ENCODE measurements at places on chromosomes 5 and 9.
A peak's percentile ranks its signal among the peaks of the same experiment; 100 is the strongest.

- no peak for DNase-seq
These were observed 14.4 kb downstream of the ELOVL7 start for GRCh38 chr5:60829490-60830266.

GRCh38 chr5:179192891-179193470 is 132.8 kb downstream of the ZNF354C start:
- no peak for DNase-seq

DNA sequence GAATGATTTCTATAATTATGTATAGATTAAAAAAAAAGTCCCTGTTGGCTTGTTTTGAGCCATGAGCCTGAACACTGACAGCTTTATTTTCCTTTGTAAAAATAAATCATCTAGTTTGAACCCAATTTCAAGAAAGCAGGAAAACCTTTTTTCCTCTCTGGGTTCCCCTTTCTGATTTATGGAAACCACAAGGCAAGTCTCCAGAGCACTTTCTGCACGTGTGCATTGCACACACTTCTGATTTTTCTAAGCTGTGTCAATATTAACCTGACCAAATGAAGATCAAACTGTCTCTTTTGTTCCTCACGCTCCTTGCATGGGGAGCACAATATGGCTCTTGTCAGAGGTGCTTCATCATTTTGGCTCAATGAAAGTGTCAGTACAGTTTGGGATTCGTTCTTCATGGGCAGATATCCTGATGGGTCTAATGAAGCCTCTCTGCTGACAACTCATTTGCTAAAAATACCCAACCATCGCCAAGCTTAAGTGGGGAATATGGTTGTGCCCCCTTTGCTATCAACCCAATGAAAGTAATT is 39.2 kb upstream of the PCA3 start:
- no peak for DNase-seq

DNA sequence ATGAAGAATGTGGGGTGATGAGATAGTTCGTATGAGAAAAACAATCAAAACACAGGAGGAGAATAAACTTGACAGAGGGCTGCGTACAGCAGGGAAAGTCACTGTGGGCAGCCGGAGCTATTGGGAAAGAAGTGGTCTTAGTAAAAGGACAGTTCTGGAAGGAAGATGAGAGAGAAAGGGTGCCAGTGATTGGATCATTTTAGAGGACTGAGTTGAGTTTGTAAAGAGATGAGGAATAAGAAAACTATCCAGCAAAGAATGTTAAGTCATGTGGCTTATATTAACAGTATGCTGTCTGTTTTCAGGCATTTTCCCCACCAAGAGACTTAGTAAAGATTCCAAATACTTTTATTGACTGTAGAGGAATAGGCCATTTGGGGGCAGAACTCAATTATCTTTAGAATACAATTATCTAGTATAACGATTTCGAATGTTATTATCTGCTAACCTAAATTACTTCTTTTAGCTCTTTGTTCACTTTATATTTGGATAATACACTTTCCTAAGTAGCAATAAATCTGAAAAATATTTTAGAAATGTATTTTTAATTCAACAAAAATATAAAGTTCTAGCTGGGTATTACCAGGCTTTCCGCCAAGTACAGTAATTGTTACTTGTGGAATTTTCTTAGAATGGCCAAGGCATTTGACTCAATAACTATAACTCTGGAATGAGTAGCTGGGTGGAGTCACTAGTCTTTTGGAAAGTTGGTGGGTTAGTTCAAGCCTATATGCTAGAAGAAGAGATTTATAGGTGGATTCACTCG is 15.5 kb upstream of the LOX start:
- DNase-seq, result peak; percentile 84

DNA sequence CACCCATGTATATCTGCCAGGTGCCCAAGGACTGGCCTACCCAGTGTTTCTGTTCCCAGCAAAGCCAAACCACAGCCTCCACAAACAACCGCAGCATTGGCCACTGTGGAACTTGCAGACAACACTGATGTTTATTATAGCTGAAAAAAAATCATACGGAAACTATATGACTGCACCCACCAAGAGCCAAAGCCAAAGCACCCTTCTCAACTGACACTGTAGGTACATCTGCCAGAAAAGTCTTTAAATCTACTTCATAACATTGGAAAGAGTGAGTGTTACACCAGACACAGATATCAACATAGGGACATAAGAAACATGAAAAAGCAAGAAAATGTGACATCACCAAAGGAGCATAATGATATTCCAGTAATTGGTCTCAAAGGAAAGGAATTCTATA is 428.0 kb downstream of the PSAT1 start:
- DNase-seq, result no peak

DNA sequence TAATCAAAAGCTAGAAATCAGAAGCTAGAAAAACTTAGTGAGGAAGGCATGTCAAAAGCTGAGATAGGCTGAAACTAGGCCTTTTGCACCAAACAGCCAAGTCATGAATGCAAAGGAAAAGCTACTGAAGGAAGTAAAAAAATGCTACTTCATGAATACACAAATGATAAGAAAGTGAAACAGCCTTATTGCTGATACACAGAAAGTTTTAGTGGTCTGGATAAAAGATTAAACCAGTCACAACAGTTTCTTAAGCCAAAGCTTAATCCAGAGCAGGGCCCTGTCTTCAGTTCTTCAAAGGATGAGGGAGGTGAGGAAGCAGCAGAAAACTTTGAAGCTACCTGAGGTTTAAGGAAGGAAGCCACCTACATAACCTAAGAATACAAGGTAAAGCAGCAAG is 102.5 kb upstream of the SH3GL2 start:
- no peak for DNase-seq

GRCh38 chr9:2781336-2781735 is 62.6 kb downstream of the PUM3 start:
- DNase-seq, result no peak

- no peak for DNase-seq
These were observed 36.2 kb upstream of the ZNF169 start for GRCh38 chr9:94222870-94223269.

GRCh38 chr5:100755435-100755834 is 147.6 kb downstream of the ST8SIA4 start:
- no peak for DNase-seq

- peak; percentile 47 for DNase-seq
These were observed 56.8 kb upstream of the SMIM32 start for GRCh38 chr5:136249678-136250266.

DNA sequence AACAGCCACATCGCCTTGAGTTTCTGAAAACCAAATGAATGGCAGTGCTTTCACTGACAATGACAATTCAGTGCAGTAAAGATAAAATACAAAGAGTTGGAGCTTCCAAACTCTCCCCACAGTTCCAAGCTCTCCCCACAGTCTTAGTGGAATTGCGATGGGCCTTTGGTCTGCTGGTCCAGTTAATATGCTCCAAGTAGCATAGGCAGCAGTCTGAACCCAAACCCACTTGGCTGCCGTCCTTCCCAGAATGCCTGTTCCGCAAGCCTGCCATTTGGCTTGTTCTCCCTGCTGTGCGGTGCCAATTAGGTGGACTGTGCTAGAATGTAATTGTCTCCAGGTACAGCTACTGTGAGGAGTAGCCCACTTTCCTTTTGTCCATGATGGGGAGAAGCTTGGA is 250.1 kb downstream of the GOLPH3 start:
- DNase-seq, result no peak

DNA sequence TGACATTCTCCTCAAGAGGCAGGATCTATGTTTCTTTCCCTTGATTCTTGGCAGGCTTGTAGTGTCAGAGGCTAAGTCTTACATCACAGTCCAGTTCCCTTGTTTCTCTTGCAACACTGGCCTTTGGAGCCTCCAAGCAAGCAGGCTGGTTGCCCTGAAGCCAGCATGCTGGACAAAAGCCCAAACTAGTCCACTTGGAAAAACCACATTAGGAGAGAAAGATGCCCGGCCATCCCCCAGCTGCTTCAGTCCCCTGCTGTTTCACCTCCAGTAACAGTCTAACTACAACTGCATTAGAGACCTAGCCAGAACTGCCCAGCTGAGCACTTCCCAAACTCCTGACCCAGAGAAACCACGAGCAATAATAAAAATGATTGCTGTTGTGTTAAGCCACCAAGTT is 87.6 kb downstream of the ADAMTS6 start:
- no peak for DNase-seq

GRCh38 chr9:36396985-36397384 is 3.1 kb downstream of the RNF38 start:
- DNase-seq, result no peak
